Gastrocnemius medialis (tissue), 4 donors: ENCODE measurements at places on chromosomes 6 and 20. TPM values are rescaled to one million over a fixed set of nuclear protein-coding genes. Genes with fewer than 3 reads are reported as not detected.

DNA sequence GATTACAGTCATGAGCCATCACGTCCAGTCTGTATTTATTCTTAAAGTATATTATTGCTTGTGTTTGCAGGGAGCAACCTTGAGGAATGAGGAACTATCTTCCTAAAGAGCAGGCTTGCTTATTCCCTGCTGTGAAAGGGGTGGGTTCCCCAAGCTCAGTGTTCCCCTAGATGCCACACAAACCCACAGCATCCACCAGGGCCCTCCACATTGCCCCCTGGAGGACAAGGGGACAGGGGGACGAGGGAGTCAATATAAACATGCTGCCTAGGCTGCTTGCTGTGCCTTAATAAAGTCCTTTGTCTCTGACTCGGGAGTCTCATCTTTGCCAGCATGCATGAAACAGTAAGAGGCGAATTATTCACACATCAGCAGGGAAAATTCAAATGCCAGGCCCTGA is 8.0 kb upstream of the IDH3B start:
- H3K27me3 ChIP-seq = no peaks in the 10 kb centered on the region
- H3K36me3 ChIP-seq = no peaks in the 10 kb centered on the region

Gene TFB1M
- 26.9 TPM for total RNA-seq

DNA sequence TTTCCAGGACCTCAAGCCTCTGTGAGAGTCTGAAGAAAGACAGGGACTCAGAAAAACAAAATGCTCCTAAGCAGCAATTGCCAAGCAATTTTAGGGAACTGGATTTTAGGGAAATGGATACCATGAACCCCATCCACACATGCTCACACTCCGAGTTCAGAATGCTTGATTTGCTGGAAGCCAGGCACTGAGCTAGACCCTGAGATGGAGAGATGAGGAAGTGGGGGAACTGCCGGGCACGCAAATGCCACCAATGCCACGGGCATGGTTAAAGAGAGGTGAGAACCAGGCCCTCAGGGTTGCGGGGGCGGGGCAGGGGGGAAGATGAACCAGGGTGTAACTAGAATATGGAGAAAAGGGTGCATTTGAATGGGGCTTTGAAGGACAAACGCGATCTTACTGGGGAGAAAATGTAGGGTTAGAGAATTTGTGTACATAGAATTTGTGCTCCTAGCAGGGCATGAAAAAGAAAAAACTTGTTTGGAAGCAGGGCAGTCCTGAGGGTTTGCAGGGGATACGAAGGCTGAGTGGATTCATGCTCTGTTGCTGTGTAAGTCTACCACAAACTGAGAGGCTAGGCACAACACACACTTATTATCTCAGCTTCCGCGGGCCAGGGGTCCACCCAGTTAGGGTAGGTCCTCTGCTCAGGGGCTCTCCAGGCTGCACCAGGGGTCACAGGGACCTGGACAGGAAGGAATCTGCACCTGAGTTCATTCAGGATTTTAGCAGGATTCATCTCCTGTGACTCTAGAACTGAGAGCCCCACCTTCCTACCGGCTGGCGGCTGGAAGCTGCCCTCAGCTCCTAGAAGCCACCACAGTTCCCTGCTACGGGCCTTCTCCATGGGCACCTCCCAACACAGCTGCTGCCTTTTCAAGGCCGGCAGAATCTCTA is 108.0 kb downstream of the SNX5 start:
- no peak for DNase-seq
- H3K4me3 ChIP-seq = no peak overlapping the region
- no peaks in the 10 kb centered on the region for H3K27me3 ChIP-seq
- H3K4me1 ChIP-seq = no peaks in the 10 kb centered on the region

DNA sequence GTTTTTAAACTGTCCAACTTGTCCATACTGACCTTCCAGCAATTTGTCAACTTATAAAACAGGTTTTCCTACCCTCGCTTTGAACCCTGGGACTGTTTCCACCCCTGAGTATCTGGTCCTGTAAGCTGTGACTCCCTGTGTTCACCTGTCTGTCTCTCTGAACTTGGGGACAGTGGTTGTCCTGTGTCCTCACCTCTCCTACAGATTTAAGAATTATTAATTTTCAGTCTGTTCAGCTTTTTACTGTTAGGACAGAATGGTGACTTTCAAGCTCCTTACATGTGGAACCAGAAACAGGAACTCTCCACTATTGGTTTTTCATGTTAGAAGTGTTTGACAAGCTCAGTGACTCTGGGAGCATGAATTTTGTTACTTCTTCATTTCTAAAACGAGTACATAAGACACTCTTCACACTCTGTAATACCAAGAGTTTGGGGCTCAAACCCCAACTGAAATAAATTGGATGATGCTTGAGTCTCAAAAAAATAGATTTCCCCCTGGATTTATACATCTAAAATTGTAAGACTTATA is 713.9 kb downstream of the COL12A1 start:
- no peaks in the 10 kb centered on the region for H3K36me3 ChIP-seq
- H3K4me3 ChIP-seq = no peak overlapping the region
- no peak for DNase-seq
- H3K4me1 ChIP-seq = no peaks in the 10 kb centered on the region
- H3K27ac ChIP-seq = no peak overlapping the region

DNA sequence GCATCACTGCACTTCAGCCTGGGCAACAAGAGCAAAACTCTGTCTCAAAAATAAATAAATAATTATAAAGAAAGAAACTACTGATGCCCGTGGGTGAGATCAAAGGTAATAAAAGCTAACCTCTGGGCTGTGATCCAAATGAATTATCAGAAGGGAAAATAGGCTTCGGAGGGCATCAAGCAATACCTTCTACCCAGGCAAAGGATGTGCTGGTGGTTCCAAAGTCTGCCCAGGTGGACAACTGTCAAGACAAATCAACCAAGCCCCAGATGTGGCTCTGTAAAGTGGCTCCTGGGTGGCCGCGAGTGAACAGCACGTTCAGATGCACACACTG is 95.6 kb downstream of the SCML4 start:
- H3K4me1 ChIP-seq = no peaks in the 10 kb centered on the region
- no peak overlapping the region for H3K27ac ChIP-seq
- no peak for DNase-seq

DNA sequence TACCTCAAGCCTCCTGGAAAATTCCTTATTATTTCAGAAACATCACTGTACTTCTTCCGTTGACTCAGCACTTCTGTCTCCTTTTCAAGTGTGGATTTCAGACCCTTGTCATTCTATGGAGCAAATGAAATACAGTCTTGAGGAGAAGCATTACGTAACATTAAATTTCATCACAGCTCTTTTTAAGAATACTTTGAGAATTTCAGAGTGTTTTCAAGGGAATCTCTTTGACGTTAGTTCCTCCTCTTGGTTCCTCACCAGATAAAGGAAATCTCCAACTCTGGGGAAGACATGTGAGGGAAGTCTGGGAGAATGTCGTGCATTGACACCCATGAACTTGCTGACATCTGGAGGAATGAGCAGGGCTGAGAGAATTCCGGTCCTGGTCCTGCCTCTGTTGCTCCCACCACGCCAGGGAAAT is 32.3 kb downstream of the UST start:
- H3K36me3 ChIP-seq = no peaks in the 10 kb centered on the region
- H3K4me1 ChIP-seq = no peaks in the 10 kb centered on the region
- no peak for DNase-seq
- no peak overlapping the region for H3K4me3 ChIP-seq
- H3K27ac ChIP-seq = no peak overlapping the region
- no peaks in the 10 kb centered on the region for H3K27me3 ChIP-seq

Gene SPTLC3
- total RNA-seq = 2.4 TPM

Gene MARCKS
- total RNA-seq = 5.8 TPM

Gene DUSP15
- total RNA-seq = not detected

Gene SLC24A3
- 7.8 TPM for total RNA-seq

Gene MOXD1
- 0.66 TPM for total RNA-seq

- H3K27me3 ChIP-seq = no peaks in the 10 kb centered on the region
- H3K4me1 ChIP-seq = no peaks in the 10 kb centered on the region
Observed at GRCh38 chr20:11375335-11375734, 542.4 kb upstream of the BTBD3 start.

- no peak overlapping the region for H3K4me3 ChIP-seq
- H3K27ac ChIP-seq = no peak overlapping the region
- no peaks in the 10 kb centered on the region for H3K27me3 ChIP-seq
- no peak for DNase-seq
- H3K36me3 ChIP-seq = no peaks in the 10 kb centered on the region
Observed at GRCh38 chr6:6931071-6932025, 176.4 kb upstream of the RREB1 start.

DNA sequence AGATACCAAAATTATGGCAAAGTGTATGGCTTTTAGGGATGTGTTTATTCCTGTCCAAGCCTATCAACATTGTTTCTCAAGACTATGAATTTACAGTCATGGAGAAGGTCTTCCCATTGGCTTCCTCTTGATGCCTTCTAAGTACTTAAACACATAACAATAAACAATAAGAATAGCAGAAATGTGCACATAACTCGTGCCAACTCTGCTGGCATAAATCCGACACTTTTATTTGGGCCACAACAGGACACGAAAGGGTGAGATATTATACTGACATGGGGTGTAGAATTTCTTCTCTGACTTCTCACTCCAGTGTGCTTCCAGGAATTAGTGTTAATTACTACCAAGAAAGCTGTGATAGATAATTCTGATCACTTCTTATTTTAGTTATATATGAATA is 695.9 kb upstream of the SLC35B3 start:
- no peaks in the 10 kb centered on the region for H3K4me1 ChIP-seq
- no peaks in the 10 kb centered on the region for H3K36me3 ChIP-seq
- no peak for DNase-seq
- H3K4me3 ChIP-seq = no peak overlapping the region
- H3K27ac ChIP-seq = no peak overlapping the region

DNA sequence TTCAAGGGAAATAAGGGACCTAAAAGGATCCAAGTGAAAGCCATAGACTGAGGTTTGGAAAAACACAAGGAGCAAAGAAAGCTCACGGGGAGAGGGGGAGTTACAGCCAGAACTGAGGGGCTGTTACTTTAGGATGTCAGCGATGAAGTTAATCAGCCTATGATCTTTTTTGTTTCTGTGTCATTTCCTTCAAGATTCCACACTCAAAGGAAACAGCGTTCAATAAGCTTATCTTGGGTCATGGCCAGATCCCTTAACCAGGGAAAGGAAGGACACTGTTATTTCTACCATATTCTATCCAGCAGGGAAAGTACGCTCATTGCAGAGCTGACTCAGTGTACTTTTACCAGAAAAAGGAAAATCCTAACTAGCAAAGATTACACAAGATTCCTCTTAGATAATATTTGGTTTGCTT is 132.8 kb downstream of the PFDN4 start:
- no peaks in the 10 kb centered on the region for H3K36me3 ChIP-seq
- no peak for DNase-seq
- no peak overlapping the region for H3K27ac ChIP-seq
- no peak overlapping the region for H3K4me3 ChIP-seq

Gene ZC2HC1B
- not detected for total RNA-seq

Gene PTK7
- total RNA-seq = 0.33 TPM

DNA sequence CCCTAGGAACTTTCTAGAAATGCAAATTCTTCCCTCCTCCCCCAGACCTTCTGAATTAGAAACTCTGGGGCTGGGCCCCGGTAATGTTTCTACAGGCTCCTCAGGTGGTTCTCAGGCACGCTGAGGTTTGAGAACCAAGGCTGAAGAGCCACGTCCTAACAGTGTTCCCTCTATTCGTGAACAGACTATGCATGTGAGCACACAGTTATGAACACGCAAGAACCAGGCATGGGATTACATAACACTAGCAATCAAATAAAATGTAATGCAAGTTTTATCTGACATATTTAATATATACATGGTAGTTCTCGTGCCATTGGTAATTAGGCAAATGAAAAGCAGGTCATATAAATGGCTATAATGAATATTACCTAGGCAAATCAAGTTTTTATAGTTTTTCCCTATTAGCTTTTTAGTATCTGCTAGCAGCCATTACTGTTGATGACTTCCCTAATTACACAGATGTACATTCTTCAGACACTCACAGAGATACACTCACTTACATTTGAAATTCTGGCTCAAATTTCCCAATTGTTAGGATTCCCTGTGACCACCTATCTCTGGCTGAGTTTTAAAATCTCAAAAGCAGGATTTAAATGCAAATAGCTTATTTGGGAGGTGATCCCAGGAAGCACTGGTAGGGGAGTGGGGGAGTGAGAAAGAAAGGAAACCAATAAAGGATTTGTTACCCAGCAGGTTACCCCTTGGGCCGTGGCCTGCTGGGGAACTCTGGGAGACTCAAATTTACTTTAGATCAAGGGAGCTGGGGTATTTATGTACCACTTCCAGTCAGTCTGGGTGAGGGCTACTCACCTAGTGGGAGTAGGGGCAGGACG is 104.1 kb downstream of the TCP11 start:
- peaks cover 46% of the 10 kb centered on the region for H3K4me1 ChIP-seq
- no peak overlapping the region for H3K4me3 ChIP-seq
- no peaks in the 10 kb centered on the region for H3K36me3 ChIP-seq

GRCh38 chr20:35007413-35007812 is 51.7 kb downstream of the MYH7B start:
- peak overlapping the region; percentile 95 for H3K27ac ChIP-seq
- no peaks in the 10 kb centered on the region for H3K27me3 ChIP-seq
- H3K4me1 ChIP-seq = peaks cover 13% of the 10 kb centered on the region
- no peak overlapping the region for H3K4me3 ChIP-seq
- H3K36me3 ChIP-seq = no peaks in the 10 kb centered on the region
- peak; percentile 27 for DNase-seq

DNA sequence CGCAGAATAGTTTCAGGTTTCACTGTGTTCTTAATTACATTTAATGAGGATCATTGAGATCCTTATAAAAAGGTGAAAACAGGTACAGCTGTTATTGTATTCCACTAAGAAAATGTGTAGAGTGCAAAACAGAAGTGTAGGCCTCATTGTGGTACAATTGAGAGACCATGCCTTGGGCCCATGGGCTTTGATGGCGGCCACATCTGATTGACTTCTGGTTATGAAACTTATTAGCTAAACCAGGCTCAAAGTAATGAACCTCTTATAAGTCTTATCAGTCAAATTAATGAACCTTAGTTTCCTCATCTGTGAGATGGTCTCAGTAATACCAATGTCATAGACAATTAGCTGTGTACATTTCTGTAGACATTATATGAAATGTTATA is 148.7 kb downstream of the ZDHHC14 start:
- H3K4me1 ChIP-seq = peaks cover 21% of the 10 kb centered on the region
- no peak overlapping the region for H3K4me3 ChIP-seq
- DNase-seq = no peak
- H3K36me3 ChIP-seq = no peaks in the 10 kb centered on the region
- no peaks in the 10 kb centered on the region for H3K27me3 ChIP-seq
- H3K27ac ChIP-seq = peak overlapping the region; percentile 62
